ENCODE measurements at places on chromosomes 6 and 20.

DNA sequence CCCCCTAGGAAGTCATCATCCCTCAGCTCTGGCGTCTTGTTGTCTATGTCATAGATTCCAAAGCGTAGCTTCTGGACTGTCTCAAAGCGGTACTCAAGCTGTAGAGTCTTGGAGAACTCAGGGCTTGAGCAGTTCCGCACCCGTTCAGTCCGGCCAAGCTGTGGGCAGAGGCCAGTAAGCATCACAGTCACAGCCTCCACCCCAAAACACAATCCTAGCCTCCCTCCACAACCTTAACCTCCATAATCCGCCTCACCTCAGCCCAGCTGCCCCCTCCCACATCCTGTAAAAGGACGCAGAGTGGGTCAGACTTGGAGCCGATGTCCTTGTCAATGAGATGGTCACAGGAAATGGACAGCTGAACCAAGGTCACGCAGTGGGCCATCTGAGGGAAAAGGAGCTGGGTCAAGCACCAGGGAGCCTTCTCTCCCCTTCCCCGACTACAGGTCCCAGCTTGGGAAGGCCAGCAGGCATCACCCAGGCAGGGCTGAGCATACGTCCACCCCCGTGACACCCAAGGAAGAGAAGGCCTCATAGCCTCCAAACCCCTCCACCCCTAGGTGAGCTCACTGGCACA is 17.0 kb downstream of the SPAG4 start:
- DNase-seq = no peak

DNA sequence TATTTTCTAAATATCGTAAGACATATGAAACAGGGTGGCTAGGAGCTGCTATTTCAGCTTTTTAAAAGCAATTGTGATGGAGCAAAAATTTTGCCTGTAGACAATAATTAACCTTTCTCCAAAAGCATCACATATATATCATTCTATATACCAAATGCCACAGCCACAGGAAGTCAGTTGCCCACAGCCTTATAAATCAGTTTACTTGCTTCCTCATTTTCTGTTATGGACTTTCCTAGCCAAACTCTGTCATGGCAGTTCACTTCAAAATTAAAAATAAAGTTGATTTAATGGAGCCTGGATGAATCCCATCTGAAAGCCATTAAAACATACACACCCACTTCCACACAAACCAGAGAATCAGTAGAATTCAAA is 93.4 kb upstream of the NHSL1 start:
- DNase-seq = no peak

DNA sequence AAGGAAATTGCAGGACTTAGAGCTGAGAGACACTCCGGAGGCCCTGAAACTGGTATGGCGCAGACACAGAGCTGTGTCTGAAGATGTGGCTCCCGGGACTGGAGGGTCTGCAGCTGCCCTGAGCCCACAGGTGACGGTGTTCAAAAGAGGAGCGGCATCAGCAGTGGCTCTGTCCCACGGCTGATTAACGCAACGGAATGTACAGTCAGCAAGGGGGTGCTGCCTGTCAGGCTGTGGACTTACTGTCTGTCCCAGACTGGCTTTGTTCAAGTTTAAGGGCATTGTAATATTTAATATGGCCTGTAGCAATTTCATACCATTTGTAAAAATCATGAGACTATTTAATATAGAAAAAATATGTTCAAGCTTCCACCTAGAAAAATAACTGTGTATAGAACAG is 228.0 kb upstream of the TAB2 start:
- no peak for DNase-seq

DNA sequence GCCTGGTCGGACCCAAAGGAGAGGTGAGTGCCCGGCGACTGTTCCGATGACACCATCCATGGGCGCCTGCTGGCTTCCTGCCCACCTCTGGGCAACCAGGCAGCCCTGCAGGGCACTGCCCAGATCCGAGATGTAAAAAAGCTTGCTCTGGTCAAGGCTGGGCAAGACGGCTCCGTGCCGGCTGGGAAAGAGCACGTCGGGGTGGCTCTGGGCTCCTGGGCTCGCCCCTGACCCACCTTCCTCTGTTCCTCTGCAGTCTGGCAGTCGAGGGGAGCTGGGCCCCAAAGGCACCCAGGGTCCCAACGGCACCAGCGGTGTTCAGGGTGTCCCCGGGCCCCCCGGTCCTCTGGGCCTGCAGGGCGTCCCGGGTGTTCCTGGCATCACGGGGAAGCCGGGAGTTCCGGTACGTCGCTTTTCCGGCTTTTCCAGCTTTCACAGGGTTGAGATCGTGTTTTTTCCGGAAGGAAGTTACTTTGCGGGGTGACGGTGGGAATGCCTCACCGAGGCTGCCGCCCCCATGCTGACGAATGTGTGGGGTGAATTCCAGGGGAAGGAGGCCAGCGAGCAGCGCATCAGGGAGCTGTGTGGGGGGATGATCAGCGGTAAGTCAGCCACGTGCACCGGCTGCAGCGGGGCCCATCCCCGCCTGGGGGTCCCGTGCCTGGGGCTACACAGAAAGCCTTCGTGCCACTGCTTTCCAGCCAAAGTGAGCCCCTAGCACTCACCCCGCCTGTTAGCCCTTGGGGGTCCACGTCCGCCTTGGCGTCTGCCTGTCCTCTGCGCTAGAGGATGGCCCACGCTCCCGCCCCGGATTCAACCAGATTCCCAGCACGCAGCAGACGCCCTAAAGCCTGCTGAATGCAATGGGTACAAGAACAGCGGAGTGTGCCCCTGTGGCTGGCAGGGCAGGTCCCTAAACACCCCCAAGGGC is 19.3 kb downstream of the COL9A3 start:
- no peak for DNase-seq

DNA sequence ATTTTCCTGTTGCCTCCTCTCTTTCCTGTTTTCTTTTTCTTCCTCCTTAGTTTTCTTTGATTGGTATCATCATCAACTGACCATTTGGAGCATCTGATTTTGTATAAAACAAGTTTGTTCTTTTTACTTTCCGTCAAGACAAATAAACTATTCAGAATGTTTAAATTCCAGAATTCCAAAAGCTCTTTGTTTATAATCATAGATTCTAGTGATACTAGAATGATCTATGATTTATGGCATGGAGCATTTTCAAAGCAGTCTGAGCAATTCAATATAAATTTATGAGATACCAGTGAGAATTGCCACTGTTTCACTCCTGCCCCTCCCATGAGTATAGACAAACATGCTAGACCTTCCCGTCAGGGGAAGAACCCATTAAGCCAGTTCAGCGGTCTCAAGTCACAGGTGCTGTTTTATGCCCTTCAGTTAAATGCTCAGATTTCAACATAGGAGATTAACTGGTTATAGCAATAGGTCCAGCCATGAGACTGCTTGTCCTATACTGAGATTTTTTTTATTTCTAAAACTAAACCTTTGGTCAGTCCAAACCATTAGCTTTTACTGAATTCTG is 60.7 kb downstream of the GRIK2 start:
- no peak for DNase-seq

GRCh38 chr6:138577151-138577915 is 78.0 kb upstream of the NHSL1 start:
- DNase-seq = no peak

- DNase-seq = no peak
Observed at GRCh38 chr6:142942238-142942637, 2.7 kb downstream of the HIVEP2 start.

- DNase-seq = no peak
Observed at GRCh38 chr20:46334303-46334904, 26.1 kb upstream of the CDH22 start.

DNA sequence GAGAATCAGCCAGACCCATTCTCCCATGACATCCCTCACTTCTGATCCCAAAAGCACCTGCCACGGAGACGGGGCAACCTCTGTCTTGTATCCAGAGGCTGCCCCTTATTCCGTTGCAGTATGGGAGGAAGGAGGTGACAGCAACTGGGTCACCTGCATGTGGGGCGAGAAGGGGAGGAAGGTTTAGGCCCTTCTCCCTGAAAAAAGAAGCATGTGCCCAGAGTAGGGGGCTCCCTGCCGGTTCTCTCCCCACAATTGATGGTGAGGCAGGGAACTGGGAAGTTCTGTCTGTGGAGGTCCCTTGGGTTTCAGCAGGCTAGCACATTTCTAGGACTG is 49.3 kb upstream of the FANCE start:
- no peak for DNase-seq

GRCh38 chr20:1775117-1775516 is 117.5 kb upstream of the SIRPG start:
- DNase-seq = no peak

DNA sequence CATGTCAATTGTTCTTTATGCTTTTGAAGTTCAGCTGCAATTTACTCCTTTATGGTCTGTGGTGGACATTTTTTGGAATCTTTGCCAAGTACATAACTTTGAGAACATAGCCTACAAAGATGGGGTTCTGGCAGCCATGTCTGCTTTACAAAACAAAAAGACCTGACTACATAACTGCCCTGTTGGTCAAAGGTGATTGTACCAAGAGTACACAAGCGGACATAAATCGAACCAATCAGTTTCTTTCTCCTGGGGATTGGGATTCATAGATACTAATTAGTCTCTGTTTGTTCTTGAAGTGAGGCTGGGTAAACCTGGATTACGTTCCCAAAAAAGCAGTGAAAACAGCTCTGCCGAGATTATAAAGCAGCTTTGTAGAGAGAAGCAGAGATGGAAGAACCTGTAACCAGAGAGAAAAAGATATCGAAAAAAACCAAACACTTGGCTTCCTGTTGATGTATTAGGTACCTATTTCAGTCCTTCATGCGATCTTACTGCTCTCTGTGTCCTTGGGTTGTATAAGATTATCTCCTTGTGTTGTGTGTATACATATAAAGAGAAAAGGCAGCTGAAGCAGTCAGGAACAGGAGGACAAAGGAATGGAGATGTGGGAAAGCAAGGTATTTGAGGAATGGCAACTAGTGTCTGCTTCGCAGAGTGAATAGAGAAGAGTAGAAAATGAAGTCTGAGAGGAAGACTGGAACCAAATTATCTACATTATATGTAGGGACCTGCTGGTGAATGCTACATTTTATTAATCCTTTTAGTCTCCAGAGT is 2.7 kb upstream of the ZFAND3 start:
- no peak for DNase-seq

- no peak for DNase-seq
Observed at GRCh38 chr6:108309844-108310243, 15.0 kb downstream of the AFG1L start.

GRCh38 chr6:82832811-82833210 is 232.8 kb downstream of the UBE3D start:
- DNase-seq = no peak

DNA sequence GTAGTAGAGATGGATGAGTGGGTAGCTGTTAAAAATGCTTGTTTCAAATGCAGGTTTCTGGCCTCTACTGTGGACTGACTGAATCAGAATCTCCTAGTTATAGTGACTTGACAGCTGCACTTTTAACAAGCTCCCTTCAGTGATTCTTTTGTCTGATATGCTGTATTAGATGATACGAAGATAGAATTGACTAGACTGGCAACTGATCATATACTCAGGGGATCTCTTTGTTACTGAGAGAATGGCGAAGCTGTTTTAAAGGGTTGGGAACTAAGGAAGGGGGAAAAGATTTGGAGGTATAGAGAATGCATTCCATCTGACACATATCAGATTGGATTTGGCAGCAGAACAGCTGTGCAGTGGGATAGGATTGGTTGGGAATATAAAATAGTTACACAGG is 7.0 kb downstream of the ENPP4 start:
- no peak for DNase-seq

- no peak for DNase-seq
Observed at GRCh38 chr20:38286586-38287531, 17.1 kb upstream of the BPI start.

- no peak for DNase-seq
Observed at GRCh38 chr6:210778-211374, 81.4 kb upstream of the DUSP22 start.

GRCh38 chr6:41767112-41767833 is 12.4 kb downstream of the FRS3 start:
- DNase-seq = no peak

DNA sequence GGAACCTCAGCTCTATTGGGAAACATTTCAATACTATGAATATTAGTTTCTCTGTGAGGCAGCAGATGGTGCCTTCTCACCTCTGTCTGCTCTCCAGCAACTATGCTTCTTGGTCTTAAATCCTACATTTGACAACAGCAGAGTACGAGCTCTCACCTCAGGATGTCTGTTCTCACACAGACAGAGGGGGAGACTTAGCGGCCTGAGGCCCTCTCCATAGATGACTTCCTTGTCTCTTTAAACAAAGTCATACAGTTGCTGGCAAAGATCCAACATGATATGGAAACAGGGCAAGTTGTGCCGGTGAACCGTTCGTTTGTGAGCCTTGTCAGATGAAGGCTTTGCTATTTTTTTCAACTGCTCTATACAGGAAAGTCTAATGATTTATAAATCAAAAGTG is 43.7 kb upstream of the GABRR1 start:
- DNase-seq = no peak

DNA sequence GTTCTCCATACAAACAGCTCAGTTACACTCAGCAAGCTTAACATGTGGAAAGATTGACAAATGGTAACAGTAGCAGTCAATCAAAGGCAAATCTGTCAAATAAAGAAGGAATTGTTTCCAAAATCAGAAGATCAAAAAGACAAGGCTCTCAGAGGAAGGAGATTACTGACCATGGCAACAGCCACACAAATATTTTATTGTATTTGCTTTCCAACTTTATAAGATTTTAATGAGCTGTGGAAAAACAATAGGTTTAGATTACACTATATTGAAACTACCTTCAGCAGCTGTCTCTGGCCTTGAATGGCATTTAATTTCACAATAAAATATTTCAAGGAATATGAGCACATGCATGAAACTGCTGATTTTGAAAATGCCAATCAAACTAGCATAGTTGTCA is 1143.9 kb upstream of the GJE1 start:
- DNase-seq = no peak

DNA sequence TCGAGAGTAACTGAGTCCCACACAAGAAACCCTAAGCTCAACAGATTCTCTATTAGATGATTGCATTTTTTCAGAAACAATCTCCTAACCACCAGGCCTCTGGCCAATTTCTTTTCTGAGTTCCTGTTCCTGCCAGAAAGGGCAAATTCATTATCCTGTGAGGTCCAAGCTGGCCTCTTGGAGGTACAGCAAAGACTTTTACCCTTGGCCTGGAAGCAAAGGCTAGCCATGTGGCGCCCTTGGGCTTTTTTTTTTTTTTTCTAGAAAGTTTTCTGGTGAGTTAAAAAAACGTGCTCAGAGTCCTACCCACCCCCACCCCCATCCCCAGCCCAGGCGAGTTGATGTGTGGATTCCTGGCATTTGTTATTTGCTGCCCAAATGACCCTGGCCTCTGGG is 59.0 kb upstream of the EEF1A1 start:
- no peak for DNase-seq

DNA sequence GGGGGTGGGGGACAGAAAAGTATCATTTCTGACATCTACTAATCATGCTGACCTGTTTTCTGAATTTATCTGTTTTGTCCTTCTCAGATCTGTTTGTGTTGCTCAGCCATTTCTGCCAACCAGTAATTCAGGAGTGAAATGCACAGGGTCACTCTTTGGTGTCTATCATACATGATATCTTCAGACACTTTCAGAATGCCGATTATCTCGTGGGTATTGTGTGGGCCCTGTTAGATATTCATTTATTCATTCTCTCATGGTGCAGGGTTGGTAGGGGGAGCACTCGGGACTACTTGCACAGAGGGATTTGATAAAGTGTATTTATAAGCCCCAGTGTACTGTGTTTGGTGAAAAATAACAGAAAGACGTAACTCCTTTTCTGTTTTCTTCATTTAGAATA is 101.2 kb upstream of the CITED2 start:
- no peak for DNase-seq
